ENCODE measurements at places on chromosomes 2 and 18.

GRCh38 chr2:191038241-191038725 lies 24.3 kb upstream of the STAT1 start:
- peak; percentile 28 for DNase-seq

- no peak for DNase-seq
Measured at GRCh38 chr2:238696331-238696730, 151.6 kb upstream of the TWIST2 start.

DNA sequence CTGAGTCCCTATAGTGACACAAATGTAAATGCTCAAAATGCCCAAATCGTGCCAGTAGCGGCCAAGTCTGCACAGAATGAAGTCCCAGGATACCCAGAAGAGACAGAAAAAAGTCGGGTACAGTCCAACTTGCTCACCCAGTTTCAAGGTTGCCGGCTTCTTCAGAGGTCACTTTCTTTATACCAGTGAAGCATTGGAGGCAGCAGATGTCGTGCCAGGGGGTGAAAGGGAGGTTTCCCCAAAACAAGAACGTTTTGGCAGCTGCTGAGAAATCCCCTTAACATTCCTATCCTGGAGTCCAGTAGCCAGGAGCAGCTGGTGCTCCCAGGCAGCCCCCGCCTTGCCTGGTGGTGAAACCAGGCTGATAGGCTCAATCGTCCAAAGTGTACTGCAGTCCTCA lies 58.1 kb upstream of the MCFD2 start:
- no peak for DNase-seq

DNA sequence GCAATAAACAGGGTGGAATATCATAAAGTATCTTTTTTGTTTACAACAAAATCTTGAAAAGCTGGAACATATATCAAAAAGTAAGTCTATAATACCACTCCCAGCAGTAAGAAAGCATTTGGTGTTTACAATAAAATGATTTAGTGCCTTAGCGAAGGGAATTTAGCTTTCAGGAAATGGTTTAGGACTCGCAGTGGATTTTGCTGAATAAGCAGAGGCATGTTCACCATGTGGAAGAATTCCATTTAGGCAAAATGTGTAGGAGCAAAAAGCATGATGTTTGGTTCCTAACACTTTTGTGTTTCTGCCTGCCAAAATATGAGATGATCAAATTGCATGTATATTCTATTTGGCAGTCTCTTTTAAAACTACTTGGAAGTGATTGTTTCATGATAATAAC lies 163.6 kb downstream of the AGPS start:
- no peak for DNase-seq

DNA sequence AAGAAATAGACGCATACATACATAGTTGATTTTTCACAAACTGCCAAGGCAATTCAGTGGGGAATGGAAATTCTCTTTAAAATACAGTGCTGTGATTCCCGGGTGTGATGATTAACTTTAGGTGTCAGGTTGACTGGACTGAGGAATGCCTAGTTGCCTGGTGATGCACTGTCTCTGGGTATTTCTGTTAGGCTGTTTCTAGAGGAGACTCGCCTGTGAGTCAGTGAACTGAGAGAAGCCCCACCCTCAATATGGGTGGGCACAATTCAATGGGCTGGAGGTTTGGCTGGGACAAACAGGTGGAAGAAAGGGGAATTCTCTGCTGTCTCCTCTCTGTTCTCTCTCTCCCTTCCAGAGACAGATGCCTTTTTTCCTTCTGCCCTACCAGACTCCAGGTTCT lies 187.6 kb downstream of the ARHGAP28 start:
- no peak for DNase-seq

DNA sequence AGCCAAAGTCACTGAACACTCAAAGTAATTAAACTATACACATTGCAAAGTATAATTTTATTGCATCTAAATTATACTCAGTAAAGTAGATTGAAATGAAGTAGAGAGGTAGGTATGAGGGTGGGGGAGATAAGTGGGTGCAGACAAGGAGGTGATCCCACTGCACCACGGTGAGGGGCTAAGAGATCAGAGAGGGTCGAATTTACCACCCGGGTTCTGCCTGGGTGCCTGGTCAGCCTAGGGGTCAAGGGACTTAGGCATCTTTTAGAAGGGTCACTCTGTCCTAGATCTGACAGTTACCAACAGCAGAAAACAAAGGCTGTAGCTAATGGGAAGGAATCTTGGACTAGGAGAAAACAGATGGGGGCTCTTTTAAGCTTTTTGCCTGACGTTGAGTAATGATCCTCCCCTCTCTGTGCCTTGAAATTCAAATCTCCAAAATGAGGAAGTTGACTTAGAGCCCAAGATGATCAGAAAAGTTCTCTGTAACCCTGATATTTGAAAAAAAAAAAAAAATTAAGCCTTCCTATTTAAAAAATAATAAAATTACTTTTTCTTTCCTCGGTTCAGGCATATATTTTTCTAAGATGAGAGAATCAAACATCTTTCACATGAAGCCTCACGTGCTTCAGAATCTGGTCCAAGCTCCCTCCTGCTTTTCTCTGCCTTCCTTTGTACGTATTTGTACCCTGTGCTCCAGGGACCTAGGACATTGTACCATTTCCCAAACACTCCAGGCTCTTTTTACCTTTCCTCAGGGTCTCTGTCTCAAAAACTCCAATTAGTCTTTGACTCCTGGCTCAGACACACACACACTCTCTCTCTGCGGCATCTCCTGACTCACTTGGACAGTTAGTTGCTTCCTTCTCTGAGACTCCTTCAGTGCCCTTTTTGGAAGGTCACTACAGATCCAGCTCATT lies 353.9 kb downstream of the CYRIA start:
- no peak for DNase-seq

GRCh38 chr2:23347471-23348092 lies 37.4 kb upstream of the KLHL29 start:
- no peak for DNase-seq

All from stimulated activated CD8-positive, alpha-beta memory T cell treated with anti-CD3 and anti-CD28 coated beads, Interleukin-7, amount 100 ng/mL, for 4 hours (primary cell).